ENCODE measurements at places on chromosomes 3 and 15.

- DNase-seq: no peak
These were observed 33.1 kb downstream of the MRAS start for GRCh38 chr3:138381413-138381901.

DNA sequence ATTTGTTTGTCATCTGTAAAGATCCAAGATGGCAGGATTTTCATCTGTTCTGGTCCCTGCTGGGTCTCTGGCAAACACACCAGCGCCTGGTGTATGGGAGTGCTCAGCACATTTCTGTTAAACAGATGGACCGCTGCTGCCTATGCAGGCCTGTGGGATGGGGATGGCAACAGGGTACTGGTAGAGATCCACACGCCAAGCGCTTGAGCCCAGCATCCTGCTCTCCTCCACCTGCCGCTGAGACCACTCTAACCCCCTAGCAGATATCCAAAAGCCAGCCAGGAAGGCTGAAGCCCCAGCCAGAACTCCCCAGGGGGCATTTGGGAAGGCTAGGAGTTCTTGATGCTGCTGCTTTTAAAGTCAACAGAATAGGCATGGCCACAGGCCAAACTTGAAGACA, 31.7 kb downstream of the ZNF445 start:
- DNase-seq: no peak

- DNase-seq: no peak
These were observed 9.2 kb downstream of the PLSCR4 start for GRCh38 chr3:146241523-146242240.

DNA sequence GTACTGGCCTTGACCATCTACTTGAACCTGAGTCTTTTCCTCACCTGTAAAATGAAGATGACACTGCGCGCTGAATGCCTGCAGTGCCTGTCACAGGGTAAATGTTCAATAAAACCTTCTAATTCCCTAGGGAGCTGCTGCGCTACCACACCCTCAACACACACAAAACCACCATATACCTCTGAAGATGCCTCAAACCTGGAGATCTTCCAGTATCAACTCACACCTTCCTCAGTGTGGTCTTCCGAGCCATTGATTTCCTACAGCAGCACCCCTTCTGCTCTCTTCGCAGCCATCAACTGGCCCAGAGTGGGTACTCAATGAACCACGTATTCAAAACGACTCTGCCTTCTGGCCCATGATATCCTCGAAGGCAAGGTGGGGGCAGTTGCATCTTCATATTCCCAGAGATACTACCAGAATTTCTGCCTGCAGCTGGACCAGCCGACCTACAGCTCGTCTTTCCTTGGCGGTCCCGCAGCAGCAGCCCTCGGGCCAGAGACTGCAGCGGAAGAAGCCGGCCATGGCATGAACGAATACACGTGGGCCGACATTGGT, 695 bp downstream of the RPL32 start:
- DNase-seq: no peak

- peak; percentile 96 for DNase-seq
These were observed 12.3 kb downstream of the CPNE9 start for GRCh38 chr3:9715764-9716437.

DNA sequence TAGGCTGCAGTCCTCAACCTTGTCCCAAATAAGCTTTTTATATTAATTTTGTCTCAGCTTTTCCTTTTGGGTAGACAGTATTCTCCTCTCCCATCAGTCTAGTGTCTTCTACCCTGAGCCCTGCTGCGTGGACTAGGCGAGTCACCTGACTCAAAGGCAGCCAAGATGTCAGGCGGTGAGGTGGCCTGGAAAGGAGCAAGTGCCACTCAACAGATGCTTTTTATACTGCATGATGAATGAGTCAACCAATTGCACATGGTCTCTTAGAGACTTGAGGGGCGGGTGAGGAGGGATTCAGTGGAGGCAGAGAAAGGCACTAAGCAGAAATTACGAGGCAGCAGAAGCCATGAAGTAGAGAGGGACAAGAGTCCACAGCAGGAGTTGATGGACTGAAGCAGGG, 95.9 kb downstream of the FRMD4B start:
- DNase-seq: no peak

- DNase-seq: no peak
These were observed 1.8 kb downstream of the CLASP2 start for GRCh38 chr3:33716227-33716626.

GRCh38 chr15:69793431-69793780, 304.3 kb downstream of the TLE3 start:
- no peak for DNase-seq

DNA sequence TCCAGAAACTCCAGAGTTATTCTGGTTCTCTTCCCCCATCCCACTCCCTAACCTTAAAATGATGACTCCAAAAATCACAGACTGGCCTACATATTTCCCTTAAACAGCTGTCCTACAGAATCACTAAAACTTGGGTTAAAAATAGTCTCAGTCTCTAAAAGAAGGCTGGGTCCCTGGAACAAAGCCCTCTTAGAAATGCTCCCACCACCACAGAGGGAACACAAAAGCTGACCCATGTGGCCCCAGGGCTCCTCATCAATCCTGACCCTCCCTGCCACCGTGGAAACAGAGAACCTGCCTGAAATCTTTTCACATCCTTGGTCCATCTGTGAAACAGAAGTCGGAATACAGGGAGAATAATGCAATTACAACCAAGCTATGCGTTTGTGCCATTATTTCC, 55.7 kb upstream of the DCLK3 start:
- no peak for DNase-seq

GRCh38 chr3:21620511-21621155, 130.4 kb downstream of the ZNF385D start:
- no peak for DNase-seq

DNA sequence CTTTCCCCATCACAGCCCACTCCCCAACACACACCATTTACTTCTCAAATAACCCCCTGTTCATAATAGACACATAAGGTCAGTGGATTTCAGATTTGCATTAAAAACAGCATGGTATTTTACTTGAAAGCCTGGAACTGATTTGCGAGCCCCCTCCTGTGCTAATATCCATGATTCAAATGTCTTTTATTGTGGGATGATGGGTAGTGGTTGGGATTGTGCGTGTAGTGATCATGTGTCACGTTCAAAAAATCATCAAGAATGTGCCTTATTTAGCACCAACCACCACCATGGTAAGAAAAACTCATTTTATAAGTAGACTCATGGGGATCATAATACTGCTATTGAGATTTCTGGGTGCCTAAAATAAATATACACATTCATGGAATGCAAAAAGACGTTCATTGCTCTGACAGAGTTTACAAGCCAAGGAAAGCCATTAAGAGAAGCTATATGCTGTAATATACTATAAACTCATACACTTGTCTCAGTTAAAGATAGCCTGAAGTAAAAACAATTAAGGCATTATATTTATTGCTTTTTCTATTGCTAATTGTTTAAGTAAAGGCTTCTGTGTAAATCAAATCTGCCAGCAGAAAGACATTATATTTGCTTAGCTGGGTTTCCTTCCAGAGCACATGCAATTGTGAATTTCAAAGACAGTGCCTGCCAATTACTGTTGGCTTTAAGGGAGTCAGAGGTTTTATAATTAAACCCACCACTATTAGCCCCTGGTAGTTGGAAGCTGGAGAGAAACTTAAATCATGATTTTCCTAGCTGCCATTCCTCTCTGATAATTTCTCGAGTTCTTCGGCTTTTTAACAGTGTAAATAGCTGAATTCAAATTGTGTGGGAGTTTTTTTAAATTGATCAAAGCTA, 4.0 kb downstream of the TRAT1 start:
- DNase-seq: no peak

DNA sequence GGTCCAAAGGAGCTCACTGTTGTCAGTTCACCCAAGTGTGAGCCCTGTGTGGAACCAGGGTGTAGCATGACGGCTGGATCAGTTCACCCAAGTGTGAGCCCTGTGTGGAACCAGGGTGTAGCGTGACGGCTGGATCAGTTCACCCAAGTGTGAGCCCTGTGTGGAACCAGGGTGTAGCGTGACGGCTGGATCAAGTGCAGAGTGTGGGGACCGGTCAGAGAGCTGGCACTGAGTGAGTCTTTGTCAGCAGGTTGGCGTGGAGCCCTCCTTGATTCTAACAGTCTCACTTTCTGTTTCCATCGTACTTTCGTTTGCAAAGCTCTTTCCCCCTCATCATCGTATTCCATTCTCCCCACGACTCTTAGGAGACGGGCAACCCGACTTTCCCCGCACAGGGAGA, 57.9 kb upstream of the DLG1 start:
- no peak for DNase-seq

DNA sequence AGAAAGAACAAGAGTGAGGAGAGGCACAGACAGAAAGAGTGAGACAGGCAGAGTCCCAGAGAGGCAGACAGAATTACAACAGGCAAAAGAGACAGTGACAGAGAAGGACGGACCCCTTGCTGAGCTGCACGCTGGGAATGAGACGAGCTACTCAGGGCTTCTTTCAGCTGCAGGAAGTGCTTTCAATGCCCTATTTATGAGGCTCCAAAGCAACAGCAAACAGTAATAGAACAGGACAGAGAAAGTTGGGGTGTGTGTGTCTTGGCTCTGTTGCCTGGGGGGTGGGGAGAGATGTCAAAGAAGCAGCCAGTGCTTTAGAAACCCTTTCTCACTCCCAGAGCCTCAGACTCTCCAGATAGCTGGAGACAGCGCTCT, 502 bp upstream of the TIMP4 start:
- no peak for DNase-seq

DNA sequence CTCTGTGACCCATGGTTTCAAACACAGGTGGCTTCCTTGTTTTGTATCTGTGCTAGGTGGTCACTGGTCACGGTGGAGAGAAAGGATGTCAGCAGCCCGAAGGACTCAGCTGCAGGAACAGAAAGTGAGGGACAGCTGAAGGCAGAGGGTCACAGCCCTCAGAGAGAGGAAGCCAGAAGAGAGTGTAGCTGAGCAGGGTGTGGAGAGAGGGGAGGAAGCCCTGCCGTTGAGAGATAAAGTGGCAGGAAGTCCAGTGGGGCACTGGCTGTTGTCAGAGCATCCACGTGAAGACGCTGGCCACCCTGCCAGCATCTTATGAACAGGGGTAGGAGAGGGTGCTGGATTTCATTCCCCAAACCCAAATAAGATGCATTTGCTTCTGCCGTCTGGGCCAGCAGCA, 36.9 kb downstream of the LIMD1 start:
- peak; percentile 65 for DNase-seq

- DNase-seq: no peak
These were observed 179.2 kb upstream of the AGTR1 start for GRCh38 chr3:148518520-148518919.

GRCh38 chr15:98835876-98836275, 171.7 kb downstream of the PGPEP1L start:
- DNase-seq: peak; percentile 13

GRCh38 chr15:78049691-78050440, 27.6 kb downstream of the TBC1D2B start:
- DNase-seq: peak; percentile 89

DNA sequence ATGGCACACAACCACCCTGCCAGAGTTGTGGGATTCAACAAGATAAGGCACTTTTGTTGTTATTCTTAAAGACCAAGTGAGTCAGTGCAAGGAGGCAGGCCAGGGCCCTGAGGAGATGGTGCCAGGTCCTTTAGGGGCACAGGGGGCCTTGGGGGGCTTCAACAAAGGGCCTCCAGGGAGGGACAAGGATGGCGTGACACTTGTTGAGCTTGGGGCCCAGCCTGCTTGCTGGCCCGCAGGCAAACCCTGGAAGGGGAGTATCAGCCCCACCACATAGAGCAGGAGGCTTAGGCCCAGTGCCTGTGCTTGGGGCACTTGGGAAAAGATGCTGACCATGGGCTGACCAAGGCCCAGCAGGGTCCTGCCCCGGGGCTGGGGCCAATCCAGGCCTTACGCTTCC, 5.5 kb downstream of the IQSEC1 start:
- no peak for DNase-seq

DNA sequence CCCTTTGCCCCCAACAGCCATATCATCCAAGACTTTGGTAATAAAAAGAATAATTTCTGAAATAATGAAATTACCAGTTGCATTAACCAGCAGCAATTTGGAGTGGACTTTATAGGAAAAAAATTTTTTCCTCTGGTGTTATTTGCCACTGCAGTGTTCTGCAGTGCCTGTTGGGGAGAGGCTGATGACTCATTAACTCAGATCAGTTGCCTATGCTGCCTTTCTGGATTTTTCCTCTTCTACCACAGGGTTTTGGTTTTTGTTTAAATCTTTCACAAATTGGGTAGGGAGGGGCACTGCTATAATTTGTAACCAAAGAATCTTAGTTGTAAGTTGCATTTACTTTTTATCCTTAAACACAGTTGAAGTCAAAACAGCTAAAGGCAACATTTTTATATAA, 22.7 kb downstream of the ATP6V1A start:
- DNase-seq: peak; percentile 39

DNA sequence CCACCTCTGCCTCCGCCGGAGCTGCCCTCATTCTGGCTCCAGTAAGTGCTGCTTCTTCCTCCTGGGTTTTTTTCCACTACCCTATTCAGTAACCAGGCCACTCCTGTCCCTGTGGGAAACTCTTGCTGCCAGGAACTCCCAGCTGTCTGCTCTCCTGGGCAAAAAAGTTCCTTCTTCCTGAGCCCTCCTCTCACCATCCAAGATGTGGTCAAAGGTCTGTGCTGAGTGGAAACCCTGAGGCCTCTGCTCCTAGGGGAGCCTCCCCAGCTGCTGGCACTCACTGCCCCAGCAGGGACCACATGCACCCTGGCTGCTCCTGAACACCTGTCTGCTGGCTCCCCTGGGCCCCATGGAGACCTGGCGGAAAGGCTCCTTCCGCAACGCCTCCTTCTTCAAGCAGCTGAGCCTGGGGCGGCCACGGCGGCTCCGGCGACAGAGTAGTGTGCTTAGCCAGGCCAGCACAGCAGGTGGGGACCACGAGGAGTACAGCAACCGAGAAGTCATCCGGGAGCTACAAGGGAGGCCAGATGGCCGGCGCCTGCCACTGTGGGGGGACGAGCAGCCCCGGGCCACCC, 454 bp downstream of the C15orf62 start:
- no peak for DNase-seq

GRCh38 chr15:96392380-96393208, 62.1 kb downstream of the NR2F2 start:
- DNase-seq: no peak

GRCh38 chr3:108538083-108538482, 27.7 kb upstream of the MYH15 start:
- DNase-seq: no peak

GRCh38 chr3:81063896-81064295, 697.5 kb downstream of the GBE1 start:
- DNase-seq: no peak

- peak; percentile 44 for DNase-seq
These were observed 190.4 kb downstream of the FOXP1 start for GRCh38 chr3:71393093-71393492.

DNA sequence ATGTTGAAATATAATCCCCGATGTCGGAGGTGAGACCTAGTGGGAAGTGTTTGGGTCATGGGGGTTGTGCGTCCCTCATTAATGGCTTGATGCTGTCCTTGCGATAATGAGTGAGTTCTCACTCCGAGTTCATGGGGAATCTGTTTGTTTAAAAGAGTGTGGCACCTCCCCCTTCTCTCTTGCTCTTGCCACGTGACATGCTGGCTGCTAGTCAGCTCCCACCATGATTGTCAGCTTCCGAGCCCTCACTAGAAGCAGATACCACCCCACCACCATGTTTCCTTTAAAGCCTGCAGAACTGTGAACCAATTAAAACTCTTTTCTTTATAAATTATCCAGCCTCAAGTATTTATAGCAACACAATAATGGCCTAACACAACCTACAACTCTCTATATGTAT, 166.3 kb upstream of the MBNL1 start:
- no peak for DNase-seq

All from MV-4-11 (cell line).